GM20000 (cell line): ENCODE measurements at places on chromosomes 1 and 21.
A peak's percentile ranks its signal among the peaks of the same experiment; 100 is the strongest.

GRCh38 chr1:156455362-156455761 is 45.2 kb downstream of the MEF2D start:
- no peak for DNase-seq

DNA sequence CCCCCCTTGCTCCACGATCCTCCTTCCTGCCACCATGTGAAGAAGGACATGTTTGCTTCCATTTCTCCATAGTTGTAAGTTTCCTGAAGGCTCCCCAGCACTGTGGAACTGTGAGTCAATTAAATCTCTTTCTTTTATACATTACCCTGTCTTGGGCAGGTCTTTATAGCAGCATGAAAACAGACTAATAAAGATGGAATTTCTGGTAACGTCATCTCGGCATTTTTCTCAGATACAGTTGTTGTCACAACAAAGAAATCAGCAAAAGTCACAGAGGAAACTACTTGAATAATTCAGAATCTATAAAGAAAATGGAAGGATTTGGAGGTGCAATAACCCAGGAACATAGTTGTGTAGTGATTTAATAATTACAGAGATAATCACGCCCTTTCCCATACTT is 4.4 kb downstream of the APCS start:
- DNase-seq: no peak

DNA sequence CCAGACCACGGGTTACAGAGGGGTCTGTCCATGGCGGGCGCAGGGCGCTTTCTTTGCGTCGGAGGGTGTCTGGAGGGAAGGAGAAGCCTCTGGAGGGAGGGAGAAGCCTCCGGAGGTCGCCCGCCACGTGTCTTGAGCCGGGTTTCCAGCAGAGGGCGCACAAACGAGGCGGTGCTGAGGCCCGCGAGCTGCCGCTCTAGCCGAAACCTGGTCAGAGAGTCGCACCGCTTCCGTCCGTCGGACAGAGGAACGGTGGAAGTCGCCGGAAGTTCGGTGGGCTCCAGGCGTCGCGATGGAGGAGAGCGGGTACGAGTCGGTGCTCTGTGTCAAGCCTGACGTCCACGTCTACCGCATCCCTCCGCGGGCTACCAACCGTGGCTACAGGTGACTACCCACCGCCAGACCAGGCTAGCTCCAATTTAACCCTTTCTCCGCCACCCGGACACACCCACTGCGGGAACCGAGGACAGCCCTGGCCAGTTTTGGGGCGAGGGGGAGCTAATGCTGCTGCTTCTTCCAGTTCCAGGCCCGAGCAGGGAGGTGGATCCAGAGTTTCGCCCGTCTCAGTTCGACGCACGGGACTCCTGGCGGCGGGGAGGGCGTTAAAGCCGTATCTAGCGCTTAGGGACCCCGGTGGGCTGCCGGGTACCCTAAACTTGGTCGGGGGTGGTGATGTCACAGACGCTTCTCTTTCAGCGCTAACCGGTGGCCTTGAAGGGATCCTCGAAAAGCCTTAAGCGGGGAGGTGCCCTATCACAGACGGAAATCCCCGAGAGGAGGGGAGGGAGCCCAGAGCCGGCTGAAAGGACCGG is at the start of gene NECAP2:
Gene NECAP2, plus strand, starts transcription at position 255 of the 812 bp plus-strand sequence. Its CDS starts 38 bp downstream, at position 293.
- DNase-seq: peak; percentile 89

DNA sequence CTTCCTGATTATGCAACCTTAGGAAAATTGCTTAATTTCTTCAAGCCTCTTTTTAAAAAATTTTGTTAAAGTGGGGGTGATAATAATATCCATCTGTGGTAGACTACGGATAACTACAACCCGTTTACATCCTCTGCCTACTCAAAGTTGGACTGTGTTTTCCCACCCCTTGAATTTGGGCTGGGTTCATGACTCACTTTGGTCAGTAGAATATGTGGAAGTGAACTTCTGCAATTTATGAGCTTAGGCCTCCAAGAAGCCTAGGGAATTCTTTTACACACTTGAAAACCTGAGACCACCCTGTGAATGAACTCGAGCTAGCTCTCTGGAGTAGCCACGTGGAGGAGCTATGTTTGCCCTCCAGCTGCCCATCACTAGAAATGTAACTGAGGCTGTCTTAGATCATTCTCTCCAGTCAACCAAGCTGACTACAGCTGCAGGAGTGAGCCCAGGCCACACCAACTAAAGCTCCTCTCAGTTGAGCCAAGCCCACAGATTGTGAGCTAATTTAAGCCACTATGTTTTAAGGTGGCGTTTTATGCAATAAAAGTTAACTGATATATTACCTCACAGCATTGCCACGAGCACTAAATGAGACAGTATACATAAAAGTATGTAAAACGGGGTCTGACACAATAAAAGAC is 29.6 kb upstream of the CACHD1 start:
- no peak for DNase-seq

DNA sequence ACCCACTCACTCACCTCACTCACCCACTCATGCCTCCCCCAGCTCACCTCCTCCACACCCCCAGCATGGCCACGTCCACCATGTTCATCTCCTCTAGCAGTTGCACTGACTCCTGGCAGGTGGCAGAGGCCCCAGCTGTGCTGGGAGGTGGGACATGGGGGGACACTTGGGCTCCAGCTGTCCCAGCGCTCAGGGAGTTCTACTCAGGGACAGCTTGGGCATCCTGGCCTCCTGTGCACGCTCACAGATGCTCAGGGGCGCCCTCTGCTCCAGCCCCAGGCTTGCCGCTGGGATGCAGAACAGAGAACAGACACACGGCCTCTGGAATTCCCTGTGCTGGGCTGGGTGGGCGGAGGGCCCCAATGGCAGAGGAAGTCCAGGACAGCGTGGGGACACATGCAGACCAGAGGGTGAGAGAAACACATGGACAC is 5.2 kb downstream of the KRTAP10-8 start:
- no peak for DNase-seq

GRCh38 chr1:18924221-18924691 is 21.9 kb upstream of the ALDH4A1 start:
- no peak for DNase-seq

GRCh38 chr21:17507591-17507990 is 5.3 kb upstream of the CXADR start:
- no peak for DNase-seq

- no peak for DNase-seq
Measured at GRCh38 chr1:152461544-152461943, 47.5 kb upstream of the CRNN start.

DNA sequence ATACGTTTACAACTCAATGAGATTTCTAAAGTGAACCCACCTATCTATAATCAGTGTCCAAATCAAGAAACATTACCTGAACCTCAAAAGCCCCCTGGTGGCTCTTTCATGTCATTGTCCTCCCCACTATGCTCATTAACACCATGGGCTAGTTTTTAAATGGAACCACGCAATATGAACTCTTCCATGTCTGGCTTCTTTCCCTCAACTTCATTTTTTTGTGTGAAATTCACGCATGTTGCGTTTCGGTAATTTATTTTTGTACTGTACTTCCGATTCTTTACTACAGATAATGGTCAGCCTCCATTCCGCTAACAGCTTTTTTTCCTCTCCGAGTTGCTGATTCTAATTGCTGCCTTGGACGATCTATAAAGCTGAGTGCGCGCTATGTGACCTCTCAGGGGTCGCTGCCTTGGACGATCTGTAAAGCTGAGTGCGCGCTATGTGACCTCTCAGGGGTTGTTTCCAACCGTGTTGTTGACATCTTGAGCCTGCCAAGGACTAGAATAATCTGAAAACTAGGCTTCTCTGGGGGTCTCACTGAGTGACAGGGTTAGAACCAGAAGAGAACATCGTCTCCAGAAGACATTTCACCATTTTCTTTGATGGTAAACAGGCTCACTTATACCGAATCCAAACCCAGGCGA is 1.1 kb upstream of the CACYBP start:
- DNase-seq: peak; percentile 61

DNA sequence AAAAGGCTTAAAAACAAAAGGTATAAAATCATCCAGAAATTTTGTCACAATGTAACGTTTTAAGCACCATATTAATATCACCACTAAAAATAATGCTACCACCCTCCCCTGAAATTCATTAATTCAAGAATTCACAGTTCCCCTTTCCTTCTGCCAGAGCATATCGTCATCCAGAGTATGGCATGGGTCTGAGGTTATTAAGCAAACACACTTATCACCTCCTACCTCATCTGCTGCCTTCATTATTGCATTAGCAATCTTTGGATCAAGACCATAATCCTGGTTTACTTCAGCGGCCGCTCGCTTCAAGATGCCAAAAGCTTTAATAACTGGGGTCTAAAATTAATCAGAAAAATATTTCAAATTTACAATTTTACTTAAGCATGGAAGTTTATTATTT is 6.2 kb downstream of the FH start:
- DNase-seq: no peak

GRCh38 chr21:32448803-32449594 is 36.5 kb downstream of the EVA1C start:
- no peak for DNase-seq

DNA sequence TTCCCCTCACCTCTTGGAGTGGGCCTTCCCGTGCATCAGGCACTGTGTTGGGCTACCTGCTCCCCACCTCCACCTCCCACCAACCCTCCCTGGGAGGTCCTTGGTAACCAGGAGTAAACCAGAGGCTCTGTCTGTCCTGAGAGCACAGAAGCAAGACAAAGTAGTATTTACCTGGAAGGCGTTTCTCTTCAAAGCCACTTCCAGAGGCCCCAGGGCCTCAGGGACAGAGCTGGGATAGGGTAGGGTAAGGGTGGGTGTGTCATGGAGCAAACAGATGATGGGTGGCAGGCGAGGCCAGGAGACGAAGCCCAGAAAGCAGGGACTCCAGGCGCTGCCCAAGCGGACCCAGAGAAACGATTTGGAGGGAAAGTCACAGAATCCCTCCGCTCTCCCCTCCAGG is 77.2 kb upstream of the TARDBP start:
- no peak for DNase-seq

DNA sequence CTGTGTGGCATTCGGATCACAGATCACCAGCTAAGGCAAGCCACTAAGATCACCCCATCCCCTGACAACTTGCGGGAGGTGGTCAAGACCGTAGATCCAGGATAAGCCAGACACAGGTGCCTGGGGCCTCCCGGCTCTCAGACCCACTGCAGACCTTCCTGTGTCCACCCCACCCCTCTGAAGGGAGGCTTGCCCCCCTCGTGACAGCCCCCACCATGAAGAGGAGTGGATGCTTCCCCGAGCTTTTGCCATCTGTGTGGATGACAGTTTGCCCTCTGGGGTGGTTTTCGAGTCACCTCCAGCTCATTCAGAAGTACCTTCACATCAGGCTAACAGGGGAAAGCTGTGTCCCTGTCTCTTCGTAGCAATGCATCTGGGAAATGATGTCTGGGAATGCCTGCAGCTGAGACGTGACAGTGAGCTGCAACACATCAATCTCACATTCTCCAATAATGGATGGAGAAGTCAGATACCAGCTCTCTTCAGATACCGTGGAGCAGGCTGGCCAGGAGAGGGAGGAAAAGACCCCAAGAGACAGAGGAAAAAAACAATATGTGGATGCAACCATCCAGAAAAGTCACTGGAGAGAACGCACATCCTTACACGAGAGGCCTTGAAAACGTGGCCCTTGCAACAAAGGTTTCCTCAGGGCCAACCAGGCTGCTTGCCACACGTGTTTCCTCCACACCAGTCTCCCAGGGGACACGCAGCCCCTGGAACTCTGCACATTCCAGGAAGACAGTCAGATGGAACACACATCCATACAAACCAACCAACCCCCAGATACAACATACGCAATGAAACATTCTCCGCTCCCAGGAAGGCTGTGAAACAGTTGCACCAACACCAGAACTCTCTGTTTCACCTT is 20.4 kb upstream of the FHAD1 start:
- no peak for DNase-seq
